ENCODE measurements at places on chromosomes 4 and X. TPM values are rescaled to one million over a fixed set of nuclear protein-coding genes. Genes with fewer than 3 reads are reported as not detected.

AMBN gene
- 7.9 TPM for total RNA-seq

DNA sequence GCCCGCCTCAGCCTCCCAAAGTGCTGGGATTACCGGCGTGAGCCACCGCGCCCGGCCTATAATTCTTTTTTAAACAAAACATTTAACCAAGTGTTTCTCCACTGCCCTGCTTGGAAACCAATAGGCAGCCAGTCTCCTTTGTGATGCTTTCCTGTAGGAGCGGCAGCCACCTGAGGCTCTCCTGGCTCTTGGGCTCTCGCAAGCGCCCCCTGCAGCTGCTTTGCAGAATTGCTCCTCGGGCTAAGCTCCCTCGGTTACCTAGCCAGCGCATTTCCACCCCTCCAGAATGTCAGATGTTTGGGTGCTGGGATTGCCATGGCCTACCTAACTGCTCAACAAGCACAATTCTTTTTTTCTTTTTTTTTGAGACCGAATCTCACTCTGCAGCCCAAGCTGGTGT, 7.7 kb downstream of the S100P start:
- no peak for DNase-seq

DNA sequence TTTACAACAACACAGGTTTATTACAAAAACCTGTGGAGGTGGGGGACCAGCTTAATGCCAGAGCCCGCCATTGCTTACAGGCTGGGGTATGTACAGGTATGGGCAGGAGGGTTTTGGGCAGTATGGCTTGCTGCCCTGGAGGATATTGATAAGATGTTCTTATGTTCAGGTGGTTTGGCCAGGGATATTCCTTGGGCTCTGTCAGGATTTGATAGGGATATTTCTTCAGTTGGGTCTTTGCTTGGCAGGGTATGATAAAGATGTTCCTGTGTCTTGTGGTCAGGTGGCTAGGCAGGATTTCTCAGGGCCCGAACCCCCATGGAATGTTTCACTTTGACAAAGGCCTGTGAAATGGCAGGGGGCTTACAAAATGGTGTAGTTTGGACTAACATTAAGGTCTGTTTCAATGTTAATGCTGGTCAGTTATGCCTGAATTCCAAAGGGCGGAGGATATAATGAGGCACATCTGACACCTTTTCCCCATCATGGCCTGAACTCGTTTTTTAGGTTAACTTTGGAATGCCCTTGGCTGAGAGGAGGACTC, 3.1 kb downstream of the MGST2 start:
- DNase-seq = no peak

OTUD6A gene
- not detected for total RNA-seq

HHIP gene
- 5.8 TPM for total RNA-seq

DNA sequence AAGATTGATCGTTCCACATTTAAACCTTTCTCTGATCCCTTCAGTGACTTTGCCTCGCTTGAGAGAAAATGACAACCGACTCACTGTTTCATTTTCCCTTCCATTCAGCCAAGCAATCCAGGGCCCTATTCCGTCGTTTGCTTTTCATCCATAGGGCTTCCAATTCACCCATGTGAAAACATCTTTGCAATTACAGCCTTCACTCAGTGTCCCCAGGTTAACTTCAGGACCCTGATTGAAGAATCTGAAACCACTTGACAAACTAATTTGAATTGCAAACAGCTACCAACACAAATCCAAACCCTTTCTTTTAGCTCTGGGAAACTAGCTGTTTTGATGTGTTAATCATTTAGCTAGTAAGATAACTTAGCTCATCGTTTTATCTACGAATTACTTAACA, 120.2 kb upstream of the FAM9C start:
- DNase-seq = no peak

GRCh38 chrX:72107320-72107719, 24.4 kb downstream of the RTL5 start:
- DNase-seq = no peak

- DNase-seq = peak; percentile 5
Measured at GRCh38 chrX:41734530-41734929, 10.5 kb downstream of the GPR82 start.

- DNase-seq = peak; percentile 21
Measured at GRCh38 chr4:76897536-76898384, at the start of gene SOWAHB. TSS of gene SOWAHB (minus strand) at chr4:76898144. CDS start at chr4:76897849, 295 bp downstream.

DNA sequence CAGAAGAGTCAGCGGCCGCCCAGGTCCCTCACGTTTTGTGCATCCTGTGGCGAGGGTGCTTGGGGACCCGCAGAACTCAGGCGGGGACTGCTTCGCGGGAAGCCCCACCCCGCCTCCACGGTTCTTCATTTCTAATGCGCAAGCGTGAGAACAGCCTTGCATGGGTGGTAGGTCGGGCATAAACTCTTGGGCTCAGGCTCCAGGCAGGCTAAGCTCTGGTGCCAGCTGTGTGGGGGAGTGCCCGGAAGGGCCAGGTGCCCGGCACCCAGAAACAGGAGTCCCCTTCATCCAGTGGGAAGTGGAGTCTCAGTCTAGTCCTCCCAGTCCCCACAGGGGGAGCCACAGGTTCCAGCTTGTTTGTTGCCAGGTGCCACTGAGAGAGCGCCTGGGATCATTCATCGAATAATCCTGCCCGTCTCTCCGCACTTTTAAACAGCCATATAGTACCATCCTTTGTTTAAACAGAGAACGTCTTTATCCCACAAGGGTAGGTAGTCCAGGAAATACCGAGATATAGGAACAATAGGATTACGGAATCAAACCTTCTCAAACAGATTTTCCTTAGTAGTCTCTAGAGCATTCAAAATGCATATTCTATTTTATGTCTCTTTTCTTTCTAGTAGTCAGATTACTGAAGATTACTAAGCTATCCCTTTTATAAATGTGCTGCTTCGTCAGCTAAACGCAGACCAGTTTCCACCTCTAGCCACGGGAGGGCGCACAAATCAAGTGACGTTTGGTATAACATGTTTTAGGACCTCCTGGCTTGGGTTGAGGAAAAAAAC, 12.7 kb upstream of the RBBP7 start:
- peak; percentile 69 for DNase-seq

DNA sequence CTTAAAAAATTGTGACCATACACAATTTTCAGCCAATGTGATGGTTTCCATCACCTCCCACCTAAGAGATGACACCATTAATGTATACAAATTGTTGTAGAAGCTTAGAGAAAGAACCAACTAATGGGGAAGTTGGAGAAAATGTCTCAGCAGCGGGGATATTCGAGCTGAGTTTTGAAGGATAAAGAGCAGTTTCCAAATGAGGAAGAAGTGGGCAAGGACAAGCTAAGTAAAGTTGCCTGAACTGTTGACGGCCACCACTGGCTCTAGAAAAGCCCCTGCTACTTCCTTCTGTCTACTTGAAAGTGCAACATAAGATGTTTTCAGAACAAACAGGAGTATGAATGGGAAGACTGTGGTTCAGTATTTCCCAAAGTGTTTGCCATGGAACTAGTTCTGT, 92.0 kb downstream of the CHRNA9 start:
- peak; percentile 25 for DNase-seq

DNA sequence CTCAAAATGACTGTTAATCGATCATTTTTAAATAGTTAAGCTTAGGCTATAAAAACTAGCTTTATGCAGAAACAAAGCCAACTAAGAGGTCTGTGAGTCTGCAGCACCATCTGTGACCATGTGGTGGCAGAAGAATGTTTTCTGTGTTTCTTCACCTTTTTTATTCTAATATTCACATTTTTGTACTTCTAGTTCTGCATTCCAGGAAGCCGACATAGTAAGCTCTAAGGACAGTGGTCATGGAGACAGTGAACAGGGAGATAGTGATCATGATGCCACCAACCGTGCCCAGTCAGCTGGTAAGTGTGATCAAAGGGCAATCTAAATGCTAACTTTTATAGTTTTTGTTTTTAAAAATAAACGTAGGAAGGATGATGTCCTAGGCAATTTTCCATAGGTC, 5.6 kb downstream of the PCDH10 start:
- DNase-seq = peak; percentile 67

GABRQ gene
- 0.96 TPM for total RNA-seq

ENOX2 gene
- total RNA-seq = 17.8 TPM

DNA sequence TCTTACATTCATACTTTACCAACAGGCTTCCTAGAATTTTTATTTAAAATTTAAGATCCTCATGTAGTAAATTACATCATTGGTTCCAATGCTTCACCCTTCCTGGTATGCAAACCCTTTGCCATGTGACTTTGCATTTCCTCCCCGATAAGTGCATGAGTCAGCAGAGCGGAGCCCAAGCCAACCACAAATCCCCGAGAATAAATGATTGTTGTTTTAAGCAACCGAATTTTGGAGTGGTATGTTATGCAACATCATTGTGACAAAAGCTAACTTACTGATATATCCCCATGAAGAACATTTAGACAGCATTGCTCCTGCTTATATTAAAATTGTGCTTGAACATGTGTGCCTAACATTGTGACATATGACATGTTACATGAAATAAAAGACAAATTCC, 199.4 kb upstream of the DDX53 start:
- DNase-seq = peak; percentile 9

DNA sequence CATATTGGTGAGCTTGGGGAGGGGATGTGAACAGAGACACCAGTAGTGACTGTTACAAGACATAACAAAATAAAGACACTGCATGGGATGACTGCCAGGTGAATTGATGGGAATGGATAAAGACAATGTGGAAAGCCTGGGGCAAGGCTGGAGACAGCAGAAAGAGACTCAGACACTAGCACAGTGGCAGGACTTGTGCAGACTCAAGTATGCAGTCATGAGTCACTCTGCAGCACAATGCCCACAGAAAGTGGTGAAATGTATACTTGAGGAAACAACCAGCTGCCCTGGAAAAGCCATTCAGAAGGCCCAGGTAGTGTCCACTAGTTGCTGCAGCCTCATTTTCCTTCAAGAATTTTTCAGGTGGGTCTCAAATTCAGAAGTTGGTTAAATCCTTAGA, 452.3 kb downstream of the MID1IP1 start:
- DNase-seq = no peak

TMSB15C gene
- 5.3 TPM for total RNA-seq

DNA sequence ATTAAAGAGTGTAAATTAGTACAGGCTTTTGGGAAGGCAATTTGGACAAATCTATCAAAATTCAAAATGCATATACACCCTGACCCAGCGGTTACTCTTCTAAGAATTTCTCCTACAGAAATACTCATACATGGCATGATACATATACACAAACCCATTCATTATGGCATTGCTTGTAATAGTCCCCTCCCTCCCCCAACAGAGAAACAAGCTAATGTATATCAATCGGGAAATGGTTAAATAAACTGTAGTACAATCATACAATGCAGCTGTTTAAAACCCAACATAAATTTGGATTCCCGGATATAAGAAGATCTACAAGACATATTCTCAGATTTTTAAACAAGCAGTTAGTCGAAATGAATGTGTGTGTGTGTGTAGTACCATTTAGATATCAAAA, 808 bp downstream of the HUWE1 start:
- no peak for DNase-seq

DNA sequence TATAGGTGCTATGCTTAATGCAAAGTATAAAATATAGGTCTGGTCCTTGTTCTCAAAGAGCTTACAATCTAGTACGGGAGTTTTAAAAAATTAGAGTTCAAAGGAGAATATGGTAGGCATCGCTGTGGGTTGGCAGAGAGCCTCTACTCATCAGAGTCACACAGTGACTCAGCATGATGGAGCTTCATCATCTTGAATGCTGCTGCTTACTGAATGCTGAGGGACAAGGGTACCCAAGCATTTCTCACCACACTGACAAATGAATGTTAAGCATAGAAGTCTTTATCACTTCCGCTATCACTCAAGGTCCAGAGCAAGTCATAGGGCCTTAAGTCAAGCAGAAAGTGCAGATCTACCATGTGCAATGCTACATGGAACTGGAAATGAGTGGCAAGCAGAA, 268.6 kb upstream of the IGFBP7 start:
- DNase-seq = no peak

Data from umbilical cord (tissue), 2 donors.